ENCODE measurements at places on chromosomes 7 and 10.
A peak's percentile ranks its signal among the peaks of the same experiment; 100 is the strongest.

DNA sequence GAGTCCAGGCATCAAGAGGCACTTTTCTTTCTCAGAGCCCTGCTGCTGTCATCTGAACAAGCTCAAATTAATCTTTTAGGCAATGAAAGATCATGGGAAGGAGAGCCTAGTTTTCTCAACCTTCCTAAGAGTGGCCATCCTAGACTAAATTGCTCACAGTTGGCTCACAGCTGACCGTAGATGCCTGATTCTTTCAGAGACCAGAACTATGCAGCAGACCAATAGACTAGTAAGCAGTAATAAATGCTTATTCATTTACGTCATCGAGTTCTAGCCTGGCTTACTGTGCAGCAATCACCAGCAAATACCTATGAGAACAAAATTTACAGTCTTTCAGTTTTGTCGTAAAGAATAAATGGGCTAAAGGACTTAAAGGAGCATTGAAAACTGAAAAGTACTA is 602.9 kb upstream of the GHITM start:
- no peak for DNase-seq

- no peak for DNase-seq
Observed at GRCh38 chr7:157470017-157470322, 133.2 kb downstream of the DNAJB6 start.

- DNase-seq = no peak
Observed at GRCh38 chr10:7311218-7311849, 99.5 kb downstream of the SFMBT2 start.

- DNase-seq = no peak
Observed at GRCh38 chr10:108902619-108903285, 1020.6 kb downstream of the XPNPEP1 start.

GRCh38 chr10:43125274-43125845 is 12.9 kb upstream of the CSGALNACT2 start:
- no peak for DNase-seq

GRCh38 chr10:11638055-11638698 is 26.7 kb upstream of the USP6NL start:
- DNase-seq = no peak

- DNase-seq = no peak
Observed at GRCh38 chr7:6460303-6460702, 12.5 kb upstream of the DAGLB start.

DNA sequence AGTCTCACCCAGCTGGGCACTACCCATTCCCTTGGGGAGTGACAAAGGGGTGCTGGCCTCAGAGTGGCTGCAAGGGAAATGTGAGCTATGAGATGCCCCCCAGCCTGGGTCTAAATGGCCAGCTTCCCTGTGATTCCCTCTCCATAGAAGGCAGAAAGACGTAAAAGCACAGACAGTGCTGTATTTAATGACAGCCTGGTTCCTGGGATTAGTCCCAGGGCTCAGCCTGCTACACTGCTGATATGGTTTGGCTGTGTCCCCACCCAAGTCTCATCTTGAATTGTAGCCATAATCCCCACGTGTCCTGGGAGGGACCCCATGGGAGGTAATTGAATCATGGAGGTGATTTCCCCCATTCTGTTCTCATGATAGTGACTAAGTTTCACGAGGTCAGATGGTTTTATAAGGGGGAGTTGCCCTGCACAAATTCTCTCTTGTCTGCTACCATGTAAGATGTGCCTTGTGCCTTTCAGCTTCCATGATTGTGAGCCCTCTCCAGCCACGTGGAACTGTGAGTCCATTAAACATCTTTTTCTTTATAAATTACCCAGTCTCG is 23.9 kb upstream of the CALN1 start:
- no peak for DNase-seq

DNA sequence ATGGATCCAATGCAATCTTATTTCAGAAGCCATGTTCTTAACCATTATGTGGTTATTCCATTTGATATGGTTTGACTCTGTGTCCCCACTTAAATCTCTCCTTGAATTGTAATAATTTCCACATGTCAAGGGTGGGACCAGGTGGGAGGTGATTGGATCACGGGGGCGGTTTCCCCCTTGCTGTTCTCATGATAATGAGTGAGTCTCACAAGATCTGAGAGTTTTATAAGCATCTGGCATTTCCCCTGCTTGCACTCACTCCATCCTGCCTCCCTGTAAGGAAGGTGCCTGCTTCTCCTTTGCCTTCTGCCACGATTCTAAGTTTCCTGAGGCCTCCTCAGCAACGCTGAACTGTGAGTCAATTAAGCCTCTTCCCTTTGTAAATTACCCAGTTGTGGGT is 32.0 kb upstream of the TSPAN13 start:
- DNase-seq = no peak

- no peak for DNase-seq
Observed at GRCh38 chr7:46835556-46835955, 746.4 kb downstream of the TNS3 start.

DNA sequence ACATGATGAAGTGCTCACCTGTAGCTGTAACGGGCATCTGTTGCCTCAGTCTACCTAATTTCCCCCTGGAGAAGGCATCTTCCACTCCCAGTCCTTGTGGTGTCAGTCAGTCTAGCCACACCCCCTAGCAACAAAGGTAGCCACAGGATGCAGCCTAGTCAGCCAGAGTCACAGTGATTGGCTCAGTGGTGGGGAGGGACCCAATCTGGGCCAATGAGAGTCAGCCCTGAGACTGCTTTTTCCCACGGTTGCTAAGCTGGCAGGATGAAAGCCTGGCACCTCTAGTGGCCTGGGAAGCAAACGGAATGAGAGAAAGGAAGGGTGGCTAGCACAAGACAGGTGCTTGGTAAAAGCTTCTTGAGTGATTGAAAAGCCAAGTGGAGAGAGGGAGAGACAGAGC is 118.6 kb downstream of the SH3PXD2A start:
- peak; percentile 20 for DNase-seq

- no peak for DNase-seq
Observed at GRCh38 chr10:5490698-5491464, 8.5 kb downstream of the CALML5 start.

DNA sequence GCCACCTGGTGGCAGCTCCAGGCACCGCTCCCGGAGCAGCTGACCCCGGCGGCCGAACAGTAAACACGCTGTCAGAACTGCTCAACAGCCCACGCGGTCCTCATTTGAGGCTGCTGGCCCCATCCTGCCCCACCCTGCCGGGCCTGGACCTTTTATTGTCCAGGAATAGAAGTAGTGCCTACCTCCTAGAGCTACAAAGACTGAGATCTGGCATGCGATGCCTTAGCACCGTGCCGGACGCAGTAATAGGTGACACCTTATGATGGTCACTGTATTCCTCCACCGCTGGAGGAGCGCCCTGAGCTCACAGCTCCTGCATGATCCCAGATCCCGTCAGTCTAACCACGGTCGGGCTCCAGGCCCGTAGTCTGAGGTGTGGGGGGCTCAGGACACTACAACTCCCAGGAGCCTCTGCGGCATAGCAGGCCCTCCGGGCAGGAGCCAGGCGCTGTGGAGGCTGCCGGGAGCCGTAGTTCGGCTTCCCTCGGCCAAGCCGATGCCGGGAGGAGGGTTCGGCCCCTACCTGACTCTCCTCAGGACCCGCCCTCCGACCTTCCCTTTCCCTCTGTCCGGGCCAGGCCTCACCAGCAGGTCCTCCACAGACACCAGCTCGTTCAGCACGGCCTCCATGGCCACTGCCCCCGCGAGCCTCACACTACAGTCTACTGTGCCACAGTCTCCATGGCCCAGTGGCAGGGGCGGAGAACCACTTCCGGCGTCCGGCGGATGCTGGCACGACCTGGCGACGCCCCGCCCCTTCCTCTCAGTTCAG is at the start of gene FIS1:
FIS1 (minus strand) TSS at position 707 of the 772 bp plus-strand sequence; CDS start at position 630, 77 bp downstream.
- DNase-seq = peak; percentile 85

DNA sequence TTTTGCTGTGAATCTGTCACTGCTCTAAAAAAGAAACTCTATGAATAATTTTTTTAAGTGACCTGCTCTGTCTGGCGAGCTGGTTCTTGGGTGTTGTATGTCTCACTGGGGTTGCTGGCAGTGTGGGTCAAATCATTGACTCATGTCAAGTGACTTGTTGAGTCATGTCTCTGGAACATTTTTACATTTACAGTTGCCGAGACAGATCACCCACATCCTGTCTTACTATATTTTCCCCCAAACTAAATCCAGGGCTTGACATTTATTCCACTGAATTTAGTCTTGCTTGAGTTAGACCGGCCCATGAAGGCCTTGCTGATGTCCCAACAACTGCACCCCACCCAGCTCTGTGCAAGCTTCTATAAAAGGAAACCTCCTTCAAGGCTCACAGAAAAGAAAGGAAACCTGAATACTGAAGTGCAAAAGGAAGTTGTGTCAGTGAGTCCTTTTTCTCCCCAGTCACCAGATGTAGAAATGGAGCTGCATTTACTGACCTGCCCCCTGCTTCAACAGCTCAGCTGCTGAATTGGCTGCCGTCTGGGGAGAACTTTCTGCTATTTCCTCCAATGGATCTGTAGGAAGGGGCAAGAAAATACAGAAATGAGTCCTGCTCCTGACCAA is 290.3 kb downstream of the TNS3 start:
- DNase-seq = no peak
